Natural killer cell treated with Interleukin-12 subunit alpha and Interleukin-12 subunit beta and Interleukin-15 and Interleukin-18, amount 100 ng/mL, for 72 hours (primary cell): ENCODE measurements at places on chromosomes 3 and 15.

GRCh38 chr15:31511707-31512310 lies 185.2 kb downstream of the KLF13 start:
- no peak for DNase-seq

GRCh38 chr3:190525634-190526033 lies 11.7 kb downstream of the IL1RAP start:
- no peak for DNase-seq

- DNase-seq, result peak; percentile 88
Observed at GRCh38 chr3:12967606-12968351, 105.5 kb downstream of the IQSEC1 start.

DNA sequence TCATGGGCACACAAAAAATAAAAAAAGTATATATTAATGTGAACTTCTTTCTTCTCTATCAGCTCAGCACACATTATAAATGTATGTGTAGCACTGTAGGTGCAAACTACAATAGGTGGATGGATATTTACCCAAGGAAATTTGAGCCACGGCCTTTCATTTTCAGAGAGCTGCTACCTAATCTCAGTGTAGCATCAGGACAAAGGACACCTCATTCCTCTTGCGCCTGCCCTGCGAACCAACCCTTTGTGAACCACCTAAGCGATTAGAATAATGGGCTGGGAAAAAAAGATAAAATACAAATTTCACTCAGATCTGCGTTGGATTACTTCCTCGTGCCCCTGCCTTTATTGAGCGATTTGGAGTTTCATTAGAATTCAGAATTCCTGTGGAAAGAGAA lies 263.2 kb downstream of the NR2F2 start:
- DNase-seq, result no peak

DNA sequence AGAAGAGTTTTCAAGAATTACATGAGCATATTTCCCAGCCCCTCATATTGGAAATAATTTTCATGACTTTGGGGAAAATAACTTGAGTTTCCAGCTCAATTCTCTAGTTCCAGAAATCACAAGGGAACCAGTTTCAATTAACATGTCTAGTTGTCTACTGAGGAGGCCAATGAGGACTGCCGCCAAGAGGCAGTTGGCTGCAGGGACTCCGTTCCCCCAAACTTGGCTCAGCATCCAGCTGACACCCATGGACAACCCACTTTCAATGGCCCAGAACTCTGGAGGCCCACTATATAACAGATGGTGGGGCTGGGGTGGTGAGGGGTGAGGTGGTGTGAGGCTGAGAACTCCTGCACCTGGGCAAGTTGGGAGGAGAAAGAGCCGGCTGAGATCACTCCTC lies 86.5 kb upstream of the TNFAIP8L3 start:
- no peak for DNase-seq

DNA sequence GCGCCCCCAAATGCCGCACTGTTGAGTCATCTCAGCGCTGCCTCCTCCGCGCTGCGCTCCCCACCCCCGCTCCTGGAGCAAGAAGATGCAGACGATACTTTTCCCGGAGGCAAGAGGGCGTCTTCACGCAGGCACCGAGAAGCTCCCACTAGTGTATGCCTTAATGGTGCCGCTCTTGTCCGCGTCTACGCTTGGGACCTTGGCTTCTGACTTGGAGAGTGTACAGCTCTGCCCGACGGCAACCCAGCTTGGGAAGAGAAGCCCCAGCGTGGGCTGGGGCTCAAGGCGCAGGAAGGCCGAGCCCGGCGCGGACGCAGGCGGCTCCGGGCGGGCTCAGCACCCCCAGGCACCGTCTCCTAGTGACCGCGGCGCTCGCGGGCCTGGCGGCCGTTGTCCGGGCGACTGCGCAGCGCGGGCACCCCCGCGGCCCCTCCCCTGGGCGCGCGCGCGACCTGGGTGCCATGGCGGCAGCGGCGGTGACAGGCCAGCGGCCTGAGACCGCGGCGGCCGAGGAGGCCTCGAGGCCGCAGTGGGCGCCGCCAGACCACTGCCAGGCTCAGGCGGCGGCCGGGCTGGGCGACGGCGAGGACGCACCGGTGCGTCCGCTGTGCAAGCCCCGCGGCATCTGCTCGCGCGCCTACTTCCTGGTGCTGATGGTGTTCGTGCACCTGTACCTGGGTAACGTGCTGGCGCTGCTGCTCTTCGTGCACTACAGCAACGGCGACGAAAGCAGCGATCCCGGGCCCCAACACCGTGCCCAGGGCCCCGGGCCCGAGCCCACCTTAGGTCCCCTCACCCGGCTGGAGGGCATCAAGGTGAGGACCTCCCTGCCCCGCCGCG lies at the start of gene P4HTM:
TSS of gene P4HTM (plus strand) at position 446 of the 840 bp plus-strand sequence. CDS start at position 462, 16 bp downstream.
- peak; percentile 86 for DNase-seq

DNA sequence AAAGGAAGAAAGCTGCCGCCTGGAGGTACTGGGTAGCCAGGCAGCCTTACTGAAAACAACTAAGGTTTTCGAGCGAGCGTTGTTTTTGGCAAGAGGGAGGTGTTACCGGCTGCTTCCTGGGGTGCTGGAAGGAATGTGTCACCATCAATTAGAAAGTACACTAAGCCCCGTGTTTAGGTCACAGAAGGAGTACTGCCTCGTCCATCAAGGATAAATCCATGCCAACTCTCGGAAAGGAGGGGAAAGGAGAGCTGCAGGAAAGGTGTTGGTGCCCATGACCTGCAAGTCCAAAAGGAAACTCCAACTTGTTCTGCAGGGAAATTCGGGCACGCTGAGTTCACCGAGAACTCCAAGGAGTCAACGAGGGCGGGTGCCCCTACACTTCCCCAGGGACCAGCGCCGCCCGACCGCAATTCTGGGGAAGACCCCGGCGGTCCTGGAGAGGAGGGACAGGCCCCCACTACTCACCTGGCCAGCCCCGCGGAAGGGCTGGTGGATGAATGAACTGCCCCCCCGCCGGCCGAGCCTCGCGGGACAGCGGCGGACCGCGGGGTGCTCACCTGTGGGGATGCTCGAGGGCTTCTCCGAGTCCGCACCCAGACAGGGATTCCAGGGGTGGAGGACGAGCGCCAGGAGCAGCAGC lies 542 bp downstream of the PLOD2 start:
- no peak for DNase-seq

GRCh38 chr3:187992609-187993008 lies 161.3 kb upstream of the LPP start:
- DNase-seq, result no peak
